Smooth muscle cell of bladder (primary cell): ENCODE measurements at places on chromosomes 7 and 10. TPM values are rescaled to one million over a fixed set of nuclear protein-coding genes. Genes with fewer than 3 reads are reported as not detected.

The COL1A2 gene
- 4,803 and 7,669 TPM in 2 replicates for total RNA-seq

The SSMEM1 gene
- total RNA-seq = 0.09 and 0.14 TPM in 2 replicates

The PKD2L1 gene
- not detected in 2 replicates for total RNA-seq

The C10orf143 gene
- 0.85 and 1.2 TPM in 2 replicates for total RNA-seq

The VWDE gene
- 0.09 TPM in 1 of 2 replicates, not detected in the other for total RNA-seq

The OR6B1 gene
- not detected in 2 replicates for total RNA-seq

The AGAP6 gene
- total RNA-seq = 1.7 and 2.0 TPM in 2 replicates

The TMEM213 gene
- not detected in 2 replicates for total RNA-seq

The PWWP2B gene
- 6.4 and 8.3 TPM in 2 replicates for total RNA-seq

The LIPN gene
- total RNA-seq = not detected in 2 replicates

The SHH gene
- not detected in 2 replicates for total RNA-seq

The SPDYE2B gene
- not detected in 2 replicates for total RNA-seq

The PARD3 gene
- 50.8 and 57.1 TPM in 2 replicates for total RNA-seq

The TWIST1 gene
- total RNA-seq = 26.6 and 42.2 TPM in 2 replicates

The SPDYE1 gene
- not detected in 2 replicates for total RNA-seq
